Activated T-helper 9 cell treated with anti-CD3 and anti-CD28 coated beads, Interleukin-2, amount 50 U/mL, for 16 hours (primary cell): ENCODE measurements at places on chromosomes 4 and X.

- DNase-seq, result no peak
These were observed 809 bp downstream of the ZFP92 start for GRCh38 chrX:153411988-153412574.

GRCh38 chr4:54727346-54727745 is 69.6 kb downstream of the KIT start:
- DNase-seq, result no peak

DNA sequence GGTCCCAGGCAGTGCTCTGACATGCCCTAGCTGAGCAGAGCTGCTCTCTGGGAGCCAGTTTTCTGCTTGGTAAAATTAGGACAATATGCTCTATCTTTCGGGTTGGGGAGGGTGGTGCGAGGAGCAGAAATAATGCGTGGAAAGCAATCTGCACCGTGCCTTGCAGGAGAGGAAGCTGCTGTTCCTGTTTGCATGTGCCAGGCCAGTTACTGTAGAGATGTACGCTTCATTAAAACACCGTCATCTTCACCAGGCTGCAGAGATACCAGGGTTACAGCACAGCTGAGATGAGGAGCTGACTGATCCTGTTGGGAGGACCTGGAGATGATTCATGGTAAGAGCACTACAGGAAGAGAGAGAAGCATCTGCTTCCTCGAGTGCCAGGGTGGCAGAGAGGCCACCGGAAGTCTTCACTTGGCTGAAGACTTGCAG is 29.5 kb upstream of the IRF2 start:
- DNase-seq, result no peak

DNA sequence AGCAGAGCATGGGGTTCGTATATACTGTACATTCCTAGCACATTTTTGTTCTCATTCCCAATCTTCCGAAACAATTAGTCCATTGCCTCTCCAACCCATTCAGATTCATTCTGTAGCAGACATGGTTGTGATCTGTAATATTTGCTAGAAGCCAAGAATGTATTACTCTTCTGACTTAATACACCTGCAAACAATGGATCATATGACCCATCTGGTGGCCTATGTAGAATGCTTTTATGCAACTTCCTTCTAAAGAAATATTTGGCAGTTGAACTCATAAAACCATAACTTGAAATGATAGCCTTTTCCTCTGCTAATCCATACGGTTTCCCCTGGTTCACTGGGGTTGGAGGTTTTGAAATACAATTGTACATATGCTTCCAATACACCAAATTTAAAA is 32.8 kb upstream of the SGMS2 start:
- no peak for DNase-seq

- DNase-seq, result no peak
These were observed 1.4 kb downstream of the AMMECR1 start for GRCh38 chrX:110316351-110317060.

DNA sequence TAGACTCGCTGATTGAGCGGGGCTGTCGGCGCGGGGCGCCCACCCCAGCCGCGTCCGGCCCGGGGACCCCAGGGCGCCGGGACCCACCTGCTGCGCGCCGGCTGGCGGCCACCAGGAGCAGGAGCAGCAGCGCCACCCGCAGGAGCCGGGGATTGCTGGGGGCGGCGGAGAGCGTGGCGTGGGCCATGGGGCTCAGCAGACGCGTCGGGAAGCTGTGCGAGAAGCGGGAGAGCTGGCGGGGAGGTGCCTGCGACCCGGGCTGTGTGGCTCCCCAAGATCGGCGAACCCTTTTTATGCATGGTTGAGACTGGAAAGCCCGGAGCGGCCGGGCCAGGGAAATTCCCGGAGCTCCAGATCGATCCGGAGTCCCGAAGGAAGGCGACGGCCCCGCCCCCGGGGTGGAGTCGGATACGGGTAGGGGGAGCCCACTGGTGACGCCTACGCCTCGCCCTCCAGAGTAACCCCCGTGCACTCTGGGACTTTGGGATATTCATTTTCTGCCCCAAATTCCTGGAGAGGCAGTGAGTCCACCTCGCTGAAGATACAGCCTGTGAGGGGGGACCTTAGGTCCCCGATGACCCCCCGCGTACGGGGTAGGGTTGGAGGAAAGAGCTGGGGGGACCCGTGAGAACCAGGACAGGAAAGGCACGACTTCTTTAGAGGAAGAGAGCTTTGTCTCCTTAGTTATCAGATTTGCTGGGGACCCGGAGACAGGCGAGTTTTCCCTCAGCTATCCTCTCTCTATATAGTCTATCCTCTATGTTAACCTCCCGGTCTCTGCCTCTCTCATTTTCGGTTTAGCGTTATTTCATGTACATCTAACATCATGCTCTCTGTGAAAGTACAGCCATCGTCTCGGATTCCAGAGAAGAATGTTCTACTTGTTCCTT is at the start of gene CXCL3:
TSS of gene CXCL3 (minus strand) at position 265 of the 890 bp plus-strand sequence. CDS start at position 187, 78 bp downstream.
- DNase-seq, result no peak

DNA sequence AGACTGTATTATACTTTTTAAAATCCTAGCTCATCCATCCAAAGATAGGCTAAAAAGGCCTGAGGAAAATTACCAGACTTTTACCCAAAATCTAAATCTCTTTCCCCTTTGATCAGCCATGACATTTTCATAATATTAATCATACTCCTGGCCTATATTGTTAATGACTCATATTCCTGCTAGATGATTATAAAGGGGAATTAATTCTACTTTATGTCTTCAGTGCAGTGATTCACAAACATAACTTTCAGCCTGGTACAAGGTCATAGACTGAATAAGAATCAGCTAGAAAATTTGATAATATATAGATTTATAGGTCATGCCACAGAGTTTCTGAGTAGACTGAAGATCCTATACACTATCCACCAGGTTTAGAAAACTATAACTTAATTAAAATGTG is 1905.4 kb downstream of the C4orf33 start:
- DNase-seq, result no peak
